ENCODE measurements at places on chromosomes 2 and 18.
A peak's percentile ranks its signal among the peaks of the same experiment; 100 is the strongest.

GRCh38 chr2:126699018-126699417 is 43.1 kb downstream of the GYPC start:
- DNase-seq = no peak

GRCh38 chr2:112242384-112242783 is 12.5 kb downstream of the ZC3H8 start:
- DNase-seq = no peak

- no peak for DNase-seq
Measured at GRCh38 chr2:64941143-64941542, 48.1 kb upstream of the SLC1A4 start.

- DNase-seq = no peak
Measured at GRCh38 chr2:234964631-234965461, 13.0 kb downstream of the SH3BP4 start.

GRCh38 chr2:26284132-26284531 is 39.4 kb downstream of the HADHB start:
- peak; percentile 27 for DNase-seq
